ENCODE measurements at places on chromosomes 1 and 21.

GRCh38 chr1:160353223-160353622 lies 10.0 kb downstream of the NCSTN start:
- DNase-seq, result no peak

DNA sequence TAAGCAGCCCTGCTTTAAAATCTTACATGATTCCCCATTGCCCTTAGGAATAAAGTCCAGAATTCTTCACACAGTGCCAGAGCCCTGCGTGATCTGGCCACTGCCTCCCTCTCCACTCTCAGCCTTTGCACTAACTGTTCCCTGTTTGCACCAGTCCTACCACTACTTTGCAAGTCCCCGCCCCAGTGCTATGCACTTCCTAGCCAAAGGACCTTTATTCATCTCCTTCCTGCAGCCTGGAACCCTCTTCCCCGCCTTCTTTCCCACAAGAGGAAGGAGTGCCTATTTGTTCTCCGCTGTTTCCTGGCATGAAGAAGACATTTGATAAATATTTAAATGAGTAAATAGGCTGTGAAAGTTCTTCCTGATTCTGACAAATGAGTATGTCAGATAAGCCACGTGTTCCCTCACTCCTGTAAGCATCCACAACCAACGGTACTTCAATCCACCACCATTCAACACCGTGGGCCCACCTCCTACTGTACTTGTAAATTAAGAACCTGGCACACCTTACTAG lies 23.9 kb downstream of the CAPN8 start:
- no peak for DNase-seq

DNA sequence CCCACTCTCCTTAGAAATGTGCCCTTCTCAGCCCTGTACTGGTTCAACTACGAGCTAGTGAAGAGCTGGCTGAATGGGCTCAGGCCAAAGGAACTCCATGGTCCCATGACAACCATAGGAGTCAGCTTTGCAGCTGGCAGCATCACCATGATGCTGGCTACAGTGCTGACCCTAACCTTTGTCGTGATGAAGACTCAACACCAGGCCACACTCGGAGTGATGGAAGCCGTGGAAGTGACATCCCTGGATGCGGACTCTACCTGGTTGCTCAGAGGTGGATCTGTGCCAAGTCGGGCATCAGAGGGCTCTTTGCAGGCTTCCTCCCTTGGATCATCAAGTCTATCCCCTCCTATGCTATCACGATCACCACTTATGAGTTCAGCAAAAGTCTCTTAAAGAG lies 11.6 kb downstream of the KDM5B start:
- no peak for DNase-seq

GRCh38 chr1:177092001-177092400 lies 72.5 kb downstream of the ASTN1 start:
- DNase-seq, result no peak

DNA sequence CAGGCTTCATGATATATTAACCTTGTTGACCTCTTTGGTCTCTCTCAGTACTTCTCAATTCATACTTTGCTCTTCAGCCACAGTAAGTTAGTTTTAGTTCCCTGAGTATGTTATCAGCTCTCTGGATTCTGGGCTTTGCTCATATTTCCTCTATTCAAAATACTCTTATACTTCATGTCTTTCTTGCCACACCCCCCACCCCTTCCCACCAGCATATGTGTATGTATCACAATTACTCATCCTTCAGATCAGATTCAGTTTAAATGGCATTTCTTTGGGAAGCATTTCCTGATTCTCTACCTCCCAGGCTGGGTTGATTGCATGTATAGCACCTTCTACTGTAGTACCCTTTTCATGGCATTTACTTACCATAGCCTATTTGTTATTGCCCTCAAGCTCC lies 28.3 kb downstream of the SLC30A7 start:
- DNase-seq, result no peak

GRCh38 chr1:41239988-41240610 lies 2.0 kb downstream of the SCMH1 start:
- no peak for DNase-seq

DNA sequence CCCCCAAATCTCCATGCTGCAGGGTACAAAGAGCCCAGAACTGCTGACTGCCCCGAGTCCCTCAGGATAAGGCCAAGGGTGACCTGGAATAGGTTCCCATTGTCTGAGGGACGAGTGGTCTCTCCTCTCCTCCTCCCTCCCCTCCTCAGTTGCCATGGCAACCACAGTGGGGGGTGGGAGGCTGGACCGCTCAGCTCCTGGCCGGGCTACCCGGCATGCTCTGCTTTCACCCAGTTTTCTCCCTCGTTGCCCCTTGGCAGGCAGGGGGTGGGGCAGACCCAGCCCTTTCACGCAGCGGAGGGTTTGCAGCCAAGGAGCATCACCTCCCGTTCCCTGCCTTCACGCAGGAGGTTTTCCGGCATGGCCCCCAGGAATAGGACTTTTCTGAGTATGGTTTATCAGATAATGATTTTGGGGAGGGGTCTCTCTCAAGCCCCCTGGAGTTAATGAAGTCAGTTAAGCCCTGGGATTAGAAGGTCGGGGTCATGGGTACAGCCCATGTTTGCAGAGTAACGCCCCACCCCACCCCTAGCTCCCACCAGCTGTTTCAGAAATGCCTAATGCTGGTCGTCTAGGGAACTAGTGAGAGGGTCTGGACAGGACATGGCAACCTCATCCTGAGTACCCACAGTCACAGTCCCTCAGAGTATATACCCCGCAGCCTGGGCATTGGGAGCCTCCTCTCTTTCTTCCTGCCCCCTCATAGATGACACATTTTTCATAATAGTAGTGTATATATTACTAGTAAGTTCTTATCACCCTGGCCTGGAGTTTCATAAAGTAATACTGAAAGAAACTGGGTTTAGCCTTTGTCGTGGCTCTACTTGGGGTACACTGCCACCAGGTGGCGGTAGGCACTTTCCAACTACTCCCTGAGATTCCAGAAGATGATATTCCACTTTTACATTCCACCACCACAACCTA lies 20.7 kb downstream of the C1QB start:
- DNase-seq, result peak; percentile 41
